Left kidney (tissue), 8 donors: ENCODE measurements at places on chromosomes 5 and 9.
A peak's percentile ranks its signal among the peaks of the same experiment; 100 is the strongest.

GRCh38 chr5:28725001-28725400, 1686.6 kb upstream of the CDH9 start:
- no peak for DNase-seq

DNA sequence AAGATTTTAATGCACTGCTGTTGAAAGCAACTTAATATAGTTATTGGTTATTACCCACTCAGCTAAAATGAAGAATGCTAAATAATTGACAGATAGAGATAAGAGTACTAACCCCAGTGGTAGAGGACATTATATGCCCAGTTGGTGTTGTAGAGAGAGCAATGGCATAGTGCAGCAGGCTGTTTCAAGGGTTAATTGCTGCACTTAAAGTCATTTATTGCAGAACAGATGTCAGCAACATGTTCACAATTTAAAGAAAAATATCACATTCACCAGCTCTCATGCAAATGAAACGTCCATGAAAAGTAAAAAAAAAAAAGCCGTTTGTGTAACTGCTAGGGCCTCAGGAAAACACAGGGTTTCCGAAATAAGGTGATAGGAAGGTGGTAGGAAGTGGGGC, 254.6 kb downstream of the MTRR start:
- no peak for DNase-seq

- DNase-seq, result no peak
Measured at GRCh38 chr5:35651002-35651756, 33.5 kb downstream of the SPEF2 start.

- DNase-seq, result no peak
Measured at GRCh38 chr5:75234251-75234650, 2.4 kb downstream of the ANKRD31 start.

GRCh38 chr9:100933656-100934055, 94.9 kb upstream of the PLPPR1 start:
- no peak for DNase-seq

DNA sequence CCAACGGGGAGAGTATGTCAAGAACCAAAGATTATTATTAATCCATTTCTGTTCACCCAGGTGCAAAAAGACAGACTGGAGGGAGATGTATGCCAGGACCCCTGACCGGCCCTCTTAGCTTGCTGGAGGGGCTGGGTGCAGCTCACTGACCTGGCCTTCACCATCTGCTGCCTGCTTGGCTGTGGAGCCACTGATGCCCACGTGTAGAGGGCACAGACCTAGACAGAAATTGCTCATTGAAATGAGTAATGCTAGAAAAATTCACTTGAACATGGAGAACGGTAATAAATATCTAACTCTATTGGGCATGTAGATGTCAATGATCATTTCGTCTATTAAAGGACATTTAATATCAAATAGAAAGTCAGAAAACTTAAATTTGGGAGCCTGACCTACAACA, 58.8 kb upstream of the ERCC6L2 start:
- DNase-seq, result no peak

GRCh38 chr9:93210324-93210973, 26.5 kb downstream of the WNK2 start:
- DNase-seq, result no peak

DNA sequence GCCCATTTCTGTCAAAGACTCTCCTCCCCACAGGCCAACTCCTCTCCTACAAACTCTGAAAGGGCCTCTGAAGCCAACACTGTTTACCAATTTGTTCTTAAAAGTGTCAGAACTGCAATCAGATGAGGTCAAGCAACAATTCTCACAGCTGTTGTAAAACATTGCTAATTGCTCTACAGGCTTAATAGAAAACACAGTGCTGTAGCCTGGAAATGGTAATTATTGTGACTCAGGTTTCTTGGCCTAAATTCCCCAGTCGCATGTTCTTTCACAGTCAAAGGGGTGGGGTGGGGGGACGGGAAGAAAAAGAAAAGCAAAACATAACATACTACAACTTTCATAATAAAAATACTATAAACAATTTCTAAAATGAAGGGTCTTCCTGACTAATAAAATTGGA, 343.2 kb downstream of the DMAC1 start:
- DNase-seq, result no peak

- no peak for DNase-seq
Measured at GRCh38 chr5:56105511-56106291, 110.9 kb upstream of the IL6ST start.

- no peak for DNase-seq
Measured at GRCh38 chr9:137588891-137589290, 1.4 kb downstream of the ZMYND19 start.

DNA sequence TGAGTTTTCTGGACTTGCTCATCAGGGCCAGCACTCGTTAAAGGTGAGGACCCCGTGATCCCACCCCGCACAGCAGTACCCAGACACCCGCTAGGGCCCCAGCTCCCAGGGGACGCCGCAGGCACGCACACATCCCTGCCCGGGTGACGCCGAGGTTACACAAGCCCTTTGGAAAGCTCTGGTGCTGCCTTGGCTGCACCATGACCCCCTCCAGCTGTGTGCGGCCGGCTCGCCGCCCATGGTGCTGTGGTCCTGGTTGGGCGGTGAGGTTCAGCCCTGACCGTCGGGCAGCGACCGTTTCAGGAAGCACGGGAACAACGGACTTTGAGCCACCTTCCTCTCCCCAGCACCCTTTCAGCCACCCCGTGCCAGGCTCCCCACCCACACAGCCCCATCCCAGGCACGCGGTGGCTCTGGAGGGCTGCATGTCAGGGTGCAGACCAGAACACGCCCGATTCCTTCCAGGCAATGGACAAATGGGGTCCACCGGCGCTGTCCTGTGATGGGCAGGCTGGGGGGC, 7.5 kb upstream of the SLC12A7 start:
- DNase-seq, result no peak

DNA sequence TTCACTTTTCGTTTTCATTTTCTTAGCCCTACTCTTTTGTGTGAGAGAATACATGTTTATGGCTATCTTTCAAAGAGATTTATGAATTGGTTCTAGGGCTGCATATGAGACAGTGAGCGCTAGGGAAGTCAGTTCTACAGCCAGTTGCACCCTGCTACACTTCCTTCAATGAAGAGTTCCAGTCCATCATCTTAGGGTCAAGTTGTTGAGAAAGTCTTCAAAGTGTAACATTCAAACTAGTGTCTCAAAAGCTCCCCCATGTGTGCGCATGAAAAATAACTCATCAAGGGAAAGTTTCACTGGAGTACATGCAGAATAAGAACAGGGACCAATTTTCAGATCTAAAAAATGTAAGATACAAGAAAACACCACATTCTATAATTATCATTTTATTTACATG, 317.2 kb downstream of the DEPDC1B start:
- peak; percentile 47 for DNase-seq

DNA sequence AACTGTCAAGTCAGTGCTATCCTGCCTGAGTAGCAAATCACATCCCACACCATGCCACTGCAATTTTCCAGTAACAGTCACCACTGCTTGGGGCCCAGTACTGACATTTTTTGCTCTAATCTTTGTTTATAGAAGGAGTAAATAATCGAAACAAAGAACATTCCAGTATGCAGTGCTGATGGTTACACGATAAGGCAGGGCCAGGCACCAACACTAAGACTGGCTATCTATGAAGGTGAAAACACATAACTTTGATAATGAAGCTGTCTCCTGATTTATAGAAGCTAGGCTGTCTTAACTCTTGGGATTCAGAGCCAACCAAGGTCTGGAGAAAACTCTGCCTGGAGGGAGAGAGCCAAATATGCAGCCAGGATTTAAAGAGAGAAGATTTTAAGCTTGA, 365.3 kb downstream of the BNC2 start:
- DNase-seq, result no peak

DNA sequence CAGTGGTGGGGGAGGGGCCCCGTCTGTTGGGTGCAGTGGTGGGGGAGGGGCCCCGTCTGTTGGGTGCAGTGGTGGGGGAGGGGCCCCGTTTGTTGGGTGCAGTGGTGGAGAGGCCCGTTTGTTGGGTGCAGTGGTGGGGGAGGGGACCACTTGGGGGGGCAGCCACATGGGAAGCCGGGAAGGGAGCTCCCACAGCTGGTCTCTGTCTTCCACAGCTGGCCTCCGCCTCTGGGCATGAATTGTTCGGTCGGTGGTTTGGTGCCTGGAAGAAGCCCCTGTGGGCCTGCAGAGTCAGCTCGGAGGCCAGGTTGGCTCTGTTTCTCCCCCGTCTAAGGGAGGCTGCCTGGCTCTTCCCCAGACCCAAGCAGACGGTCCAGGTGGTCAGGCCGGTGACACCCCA, 69.3 kb downstream of the COL5A1 start:
- DNase-seq, result no peak

- DNase-seq, result no peak
Measured at GRCh38 chr5:33072296-33072695, 361.2 kb downstream of the NPR3 start.
